ENCODE measurements at places on chromosomes 5 and 9.
A peak's percentile ranks its signal among the peaks of the same experiment; 100 is the strongest.

- no peak for DNase-seq
Observed at GRCh38 chr5:8396246-8396645, 527.3 kb downstream of the MTRR start.

DNA sequence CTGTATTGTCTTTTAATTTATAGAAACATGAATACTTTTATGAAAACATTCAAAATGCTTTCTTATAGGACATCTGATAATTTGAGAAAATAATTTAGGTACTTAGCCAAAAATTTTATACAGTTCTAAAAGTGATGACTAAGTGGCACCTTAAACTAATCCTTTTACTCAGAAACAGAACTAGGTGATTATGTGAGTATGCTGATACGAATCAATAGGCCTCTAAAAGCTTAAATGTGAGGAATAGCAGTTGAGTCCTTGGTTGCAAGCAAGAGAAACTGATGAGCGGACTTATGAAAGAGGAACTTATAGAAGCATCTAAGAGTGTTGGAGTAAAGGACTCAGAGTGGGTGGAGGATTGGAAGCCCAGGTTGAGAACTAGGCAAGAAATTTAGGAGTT is 26.4 kb downstream of the ANXA1 start:
- DNase-seq = no peak

- DNase-seq = no peak
Observed at GRCh38 chr5:170232786-170233185, at the start of gene C5orf58. TSS of gene C5orf58 (plus strand) at chr5:170232985. CDS start at chr5:170234977, 1,992 bp downstream.

DNA sequence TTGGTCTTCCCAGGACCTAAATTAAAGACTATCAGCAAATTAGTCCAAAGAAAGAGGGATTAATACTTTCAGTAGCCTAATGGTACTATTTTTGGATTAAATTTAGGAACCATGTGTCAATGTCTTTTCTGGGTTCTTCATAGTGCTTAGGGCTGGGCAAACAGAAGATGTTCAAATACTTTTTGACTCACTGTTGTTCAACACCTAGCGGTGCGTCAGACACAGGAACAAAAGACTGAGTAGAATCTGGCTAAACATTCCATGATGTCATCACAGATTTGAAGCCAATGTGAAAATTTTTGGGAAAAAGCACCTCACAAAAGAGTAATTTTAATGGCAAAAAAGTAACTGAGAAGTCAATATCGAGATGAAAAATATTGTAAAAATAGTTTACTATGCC is 544.4 kb downstream of the EFNA5 start:
- no peak for DNase-seq

GRCh38 chr5:145960166-145960565 is 23.8 kb downstream of the SH3RF2 start:
- no peak for DNase-seq

DNA sequence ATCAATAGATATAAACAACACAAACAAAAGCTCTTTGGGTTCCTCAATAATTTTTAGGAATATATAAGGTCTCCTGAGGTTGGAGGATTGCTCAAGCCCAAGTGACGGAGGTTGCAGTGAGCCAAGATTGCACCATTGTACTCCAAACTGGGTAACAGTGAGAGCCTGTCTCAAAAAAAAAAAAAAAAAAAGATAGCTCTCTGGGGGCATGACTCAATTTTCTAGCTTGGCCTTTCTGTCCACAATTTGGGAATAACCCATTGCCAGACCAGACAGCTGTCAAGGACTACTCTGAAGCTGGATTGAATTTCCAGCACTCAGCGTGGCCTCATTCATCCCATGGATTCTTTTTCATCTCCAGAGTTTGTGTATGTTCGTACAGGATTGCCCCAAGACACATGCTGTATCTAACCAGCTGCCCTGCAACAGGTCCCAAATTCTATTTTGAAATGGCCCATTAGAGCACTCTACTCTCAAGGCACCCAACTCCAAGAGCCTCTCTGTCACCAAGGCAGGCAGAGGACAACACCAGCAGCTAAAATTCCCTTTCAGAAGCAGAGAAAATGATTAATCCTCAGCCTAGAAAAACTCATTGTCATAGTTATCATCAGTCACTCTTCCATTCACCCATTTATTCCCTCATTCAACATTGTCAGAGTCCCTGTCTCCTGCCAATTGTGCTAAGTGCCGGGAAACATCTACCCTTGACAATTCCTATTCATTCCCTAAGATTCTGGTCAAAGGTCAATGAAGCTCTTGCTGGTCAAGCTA is 8.7 kb downstream of the FAM193B start:
- peak; percentile 92 for DNase-seq

- DNase-seq = peak; percentile 4
Observed at GRCh38 chr5:98839469-98840383, 66.3 kb downstream of the RGMB start.

- no peak for DNase-seq
Observed at GRCh38 chr9:80792726-80793125, 896.6 kb downstream of the TLE1 start.

DNA sequence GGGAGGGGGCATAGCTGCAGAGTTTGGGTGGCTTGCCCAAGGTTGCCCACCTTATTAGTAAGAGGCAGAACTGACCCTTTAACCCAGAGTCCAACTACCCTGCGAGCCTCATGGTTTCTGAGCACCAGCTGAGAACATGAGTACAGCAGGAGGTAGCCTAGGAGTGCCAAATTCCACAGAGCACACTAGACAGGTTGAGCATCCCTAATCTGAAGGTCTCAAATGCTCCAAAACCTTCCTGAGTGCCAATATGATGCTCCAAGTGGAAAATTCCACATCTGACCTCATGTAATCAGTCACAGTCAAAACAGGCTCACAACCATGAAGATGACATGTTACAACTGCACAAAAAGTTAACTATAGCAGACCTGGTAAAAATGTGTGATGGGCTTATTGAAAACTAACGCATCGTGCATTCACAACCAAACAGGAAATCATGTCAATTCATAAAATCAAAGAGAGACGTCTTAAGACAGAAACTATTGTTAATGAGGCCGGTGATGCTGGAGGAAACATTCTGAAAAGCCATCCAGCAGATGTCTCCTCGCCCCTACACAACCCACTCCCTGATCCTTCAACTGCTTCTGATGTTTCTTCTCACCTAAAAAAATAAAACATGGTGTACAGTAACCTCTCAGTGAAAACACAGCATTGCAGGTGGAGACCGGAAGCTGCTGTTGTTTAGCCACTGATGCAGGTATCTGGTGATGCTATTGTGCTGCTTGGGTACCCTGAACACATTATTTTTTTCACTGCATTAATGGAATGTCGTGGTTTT is 25.0 kb downstream of the PTCH1 start:
- no peak for DNase-seq
